ENCODE measurements at places on chromosomes 11 and 22.

DNA sequence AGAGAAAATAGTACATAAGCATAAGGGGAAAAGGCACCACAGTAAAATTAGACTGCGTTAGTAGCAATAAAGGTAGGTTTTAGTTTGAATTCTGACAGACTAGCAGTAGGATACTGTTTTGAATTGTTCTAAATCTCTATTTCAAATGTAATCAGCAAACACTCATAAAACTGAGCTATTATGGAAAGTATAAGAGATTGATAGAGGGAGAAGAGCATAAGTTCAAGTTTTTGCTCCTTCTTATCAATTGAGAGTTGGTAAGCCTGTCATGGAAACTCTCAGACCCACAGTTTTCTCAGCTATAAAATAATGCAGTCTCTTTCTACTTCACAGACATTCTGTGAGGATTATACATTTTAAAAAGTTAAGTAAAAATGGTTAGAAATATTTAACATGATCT is 840.2 kb upstream of the CNTN5 start:
- DNase-seq, result no peak

GRCh38 chr11:104916442-104916841 is 18.2 kb upstream of the CASP12 start:
- DNase-seq, result no peak

DNA sequence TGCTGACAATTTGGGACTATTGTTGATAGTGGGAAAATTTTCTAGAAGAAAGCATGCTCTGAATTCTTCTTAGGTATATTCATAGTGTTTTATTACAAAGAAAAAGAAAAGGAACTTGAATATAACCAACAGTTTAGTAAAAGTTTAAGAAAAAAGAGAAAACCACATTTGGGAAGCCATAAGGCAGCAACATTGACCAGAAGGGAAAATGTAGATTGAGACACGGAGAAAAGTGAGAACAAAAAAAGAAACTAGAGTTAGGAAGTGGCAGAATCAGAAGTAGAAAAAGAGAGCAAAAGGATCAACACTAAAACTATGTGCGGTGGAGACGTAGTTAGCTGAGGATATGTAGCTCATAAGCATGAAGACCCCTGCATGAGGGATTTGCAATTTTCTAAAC is 1398.2 kb downstream of the LRRC4C start:
- DNase-seq, result no peak

DNA sequence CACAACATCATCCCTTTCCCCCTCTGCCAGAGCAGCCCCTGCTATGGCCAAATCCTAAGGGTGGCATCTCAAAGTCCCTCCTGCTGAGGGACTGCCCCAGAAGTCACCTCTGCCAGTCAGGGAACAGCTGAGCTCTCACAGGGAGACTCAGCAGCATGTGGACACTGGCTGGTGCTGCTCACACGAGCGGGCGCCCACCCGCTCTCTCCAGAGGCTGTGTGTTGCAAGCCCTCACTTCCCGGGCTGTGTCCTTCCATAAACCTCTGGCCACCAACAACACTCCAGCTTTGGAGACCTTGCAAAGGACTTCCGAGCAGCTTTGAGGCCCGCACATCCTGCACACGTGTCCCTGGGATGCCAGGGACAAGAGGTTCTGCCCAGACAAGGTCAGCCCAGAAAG is 2.8 kb downstream of the IGSF9B start:
- no peak for DNase-seq

DNA sequence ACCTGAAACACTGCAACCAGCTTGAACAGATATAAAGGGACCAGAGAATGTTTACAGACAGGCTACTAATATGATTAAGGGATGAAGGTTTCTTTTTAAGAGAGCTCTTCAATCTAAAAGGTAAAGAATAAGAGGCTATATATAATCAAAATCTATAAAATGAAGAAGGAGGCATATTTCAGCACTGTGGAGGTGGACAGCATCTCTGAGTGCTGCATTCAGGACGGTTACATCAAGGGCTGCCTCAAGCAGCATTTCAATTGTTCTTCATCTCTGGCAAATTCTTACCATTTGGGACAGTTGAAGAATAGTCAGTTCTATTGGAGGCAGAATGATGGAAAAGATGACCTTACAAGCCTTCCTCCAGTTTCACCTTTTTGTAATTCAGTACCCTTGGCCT is 139.6 kb upstream of the LMO1 start:
- DNase-seq, result no peak

- DNase-seq, result no peak
These were observed 6.3 kb downstream of the CEND1 start for GRCh38 chr11:783581-784015.

GRCh38 chr11:130478204-130478701 is 29.8 kb downstream of the ADAMTS15 start:
- DNase-seq, result no peak

DNA sequence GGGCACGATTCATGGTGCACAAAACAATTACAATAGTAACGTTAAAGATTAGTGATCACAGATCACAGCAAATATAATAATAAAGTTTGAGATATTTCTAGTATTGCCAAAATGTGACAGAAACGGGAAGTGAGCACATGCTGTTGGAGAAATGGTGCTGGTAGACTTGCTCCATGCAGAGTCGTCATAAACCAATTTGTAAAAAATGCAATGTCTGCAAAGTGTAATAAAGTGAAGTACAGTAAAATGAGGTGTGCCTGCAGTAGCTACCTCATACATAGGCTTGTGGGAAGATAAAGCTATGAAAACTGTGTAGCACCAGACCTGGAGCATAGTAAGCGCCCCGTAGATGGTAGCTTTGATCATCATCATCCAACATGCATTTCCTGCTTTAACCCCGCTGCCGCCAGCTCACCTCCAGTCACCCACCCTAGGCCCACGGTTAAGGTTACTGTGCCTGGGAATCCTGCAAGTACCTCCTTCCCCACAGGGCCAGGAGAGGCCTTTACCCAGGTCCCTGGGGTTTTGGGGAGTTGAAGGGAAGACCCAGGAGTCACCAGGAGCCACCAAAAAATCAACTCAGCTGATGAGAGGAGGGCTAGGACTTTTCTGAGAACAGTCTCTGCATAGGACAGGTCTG is 59.2 kb downstream of the MYO7A start:
- no peak for DNase-seq

All from esophagus squamous epithelium (tissue), 5 donors.